ENCODE measurements at places on chromosomes 1 and 21.

DNA sequence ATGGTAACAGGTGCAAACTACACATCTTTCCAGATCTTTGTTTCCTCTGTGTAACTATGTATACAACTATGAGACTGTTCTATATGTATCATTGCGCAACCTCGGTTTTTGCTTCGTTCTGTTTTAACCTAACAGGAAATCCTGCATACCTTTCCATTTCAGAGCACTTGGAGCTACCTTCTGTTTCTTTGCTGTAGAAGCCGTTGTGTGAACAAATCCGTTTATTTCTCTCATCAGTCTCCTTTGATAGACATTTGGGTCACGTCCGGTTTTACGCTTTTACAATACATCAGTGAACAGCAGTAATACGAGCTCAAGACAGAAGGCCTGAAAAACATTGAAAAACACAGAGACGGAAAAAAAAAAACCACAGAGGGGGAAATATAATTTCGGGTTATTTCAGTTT is 10.5 kb downstream of the ATP5IF1 start:
- no peak for DNase-seq

DNA sequence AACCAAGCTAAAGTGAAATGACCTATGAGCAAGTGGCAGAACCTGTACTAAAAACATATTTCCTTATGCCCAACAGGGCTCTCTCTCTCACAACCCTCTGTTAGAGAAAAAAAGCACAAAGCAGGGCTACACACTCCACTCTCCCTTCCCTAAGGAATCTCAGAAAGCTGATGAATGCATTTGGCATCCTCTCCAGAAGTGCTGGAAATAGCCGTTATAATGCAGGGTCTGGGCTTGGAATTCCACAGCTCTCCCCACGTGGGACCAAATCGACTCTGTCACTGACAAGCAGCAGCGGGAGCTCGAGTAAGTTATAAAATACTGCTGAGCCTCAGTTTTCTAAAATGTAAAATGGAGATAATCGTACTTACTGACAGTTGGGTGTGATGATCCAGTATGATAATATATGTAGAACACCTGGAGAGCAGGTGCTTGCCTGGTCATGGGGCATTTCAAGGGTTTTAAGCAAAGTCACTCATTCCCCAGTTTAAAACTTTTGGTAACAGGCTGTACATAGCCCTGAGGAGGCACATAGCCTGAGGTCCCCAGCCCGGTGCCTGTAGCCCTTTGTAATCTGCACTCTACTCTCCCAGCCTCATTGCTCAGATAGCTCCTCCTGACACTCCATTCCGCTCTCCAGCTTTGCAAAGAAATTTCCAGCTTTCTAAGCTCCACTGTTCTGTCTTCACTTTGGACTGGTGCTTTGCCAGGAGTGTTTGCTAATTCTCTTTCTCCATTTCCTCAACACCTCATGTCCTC is 175.6 kb upstream of the DAB1 start:
- DNase-seq, result no peak

GRCh38 chr21:31416465-31416864 is 72.4 kb upstream of the TIAM1 start:
- DNase-seq, result no peak

DNA sequence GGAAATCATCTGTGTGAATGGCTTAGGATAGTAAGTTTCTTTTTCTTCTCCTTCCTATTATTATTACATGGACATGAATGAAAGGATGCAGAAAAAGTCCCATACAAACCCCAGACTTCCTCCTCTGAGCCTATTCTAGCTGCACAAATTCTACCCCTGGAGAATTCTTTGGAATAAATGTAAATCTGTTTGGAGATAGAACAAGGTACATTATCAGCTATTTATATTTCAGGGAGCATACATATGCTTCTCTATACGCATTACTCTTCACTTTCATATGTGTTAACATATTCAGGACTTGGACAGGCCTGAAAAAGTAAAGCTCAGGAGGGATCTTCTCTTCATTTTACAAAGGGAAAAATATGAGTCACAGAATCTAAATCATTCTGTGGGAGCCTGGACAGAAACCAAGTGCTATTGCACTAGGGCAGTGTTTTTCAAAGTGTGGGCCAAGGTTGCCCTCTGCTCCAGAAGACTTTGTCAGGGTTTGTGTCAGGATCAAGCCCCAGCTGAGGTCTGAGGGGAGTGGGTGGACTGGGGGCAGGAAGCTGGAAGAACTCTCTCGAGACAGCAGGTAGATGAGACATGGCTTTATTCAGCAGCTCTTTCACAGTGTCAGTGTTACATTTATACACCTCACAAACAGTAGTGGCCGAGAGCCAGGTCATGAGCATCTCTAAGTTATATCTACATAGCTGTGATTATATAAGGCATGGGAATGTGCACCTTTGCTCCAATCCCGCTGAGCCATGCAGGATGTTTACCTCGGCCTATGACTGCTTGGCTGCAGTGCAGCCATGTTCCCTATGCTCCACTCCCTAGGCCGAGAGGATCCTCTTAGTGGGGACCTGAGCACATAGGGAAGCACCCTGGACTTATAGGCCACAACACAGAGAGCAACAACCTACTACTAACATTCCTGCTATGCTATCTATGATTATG is 114.3 kb downstream of the GDAP2 start:
- no peak for DNase-seq

- no peak for DNase-seq
These were observed 5.1 kb upstream of the SPATC1L start for GRCh38 chr21:46189213-46189958.

All from NCI-H1105 (cell line).